Stimulated activated CD8-positive, alpha-beta memory T cell treated with anti-CD3 and anti-CD28 coated beads, Interleukin-2, amount 100 ng/mL, for 1 hour (primary cell): ENCODE measurements at places on chromosomes 13 and 19.

- DNase-seq, result no peak
These were observed 1.9 kb downstream of the SAFB start for GRCh38 chr19:5624741-5625278.

DNA sequence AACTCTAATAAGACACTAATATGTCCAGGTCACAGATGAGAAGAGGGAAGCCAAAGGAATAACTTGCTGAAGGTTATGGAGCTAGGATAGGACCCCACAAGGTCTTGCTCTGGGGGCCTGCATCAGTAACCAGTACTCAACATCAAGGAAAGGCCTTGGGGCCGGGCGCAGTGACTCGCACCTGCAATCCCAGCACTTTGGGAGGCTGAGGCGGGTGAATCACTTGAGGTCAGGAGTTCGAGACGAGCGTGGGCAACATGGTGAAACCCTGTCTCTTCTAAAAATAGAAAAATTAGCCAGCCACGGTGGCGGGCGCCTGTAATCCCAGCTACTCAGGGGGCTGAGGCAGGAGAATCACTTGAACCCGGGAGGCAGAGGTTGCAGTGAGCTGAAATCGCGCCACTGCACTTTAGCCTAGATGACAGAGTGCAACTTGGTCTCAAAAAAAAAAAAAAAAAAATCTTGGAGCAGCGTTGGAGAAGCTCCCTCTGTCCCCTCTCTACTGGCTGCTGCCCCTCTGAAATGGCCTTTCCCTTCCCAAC is 1.8 kb downstream of the LONP1 start:
- no peak for DNase-seq

- no peak for DNase-seq
These were observed 15.7 kb downstream of the TJP3 start for GRCh38 chr19:3723883-3724282.

DNA sequence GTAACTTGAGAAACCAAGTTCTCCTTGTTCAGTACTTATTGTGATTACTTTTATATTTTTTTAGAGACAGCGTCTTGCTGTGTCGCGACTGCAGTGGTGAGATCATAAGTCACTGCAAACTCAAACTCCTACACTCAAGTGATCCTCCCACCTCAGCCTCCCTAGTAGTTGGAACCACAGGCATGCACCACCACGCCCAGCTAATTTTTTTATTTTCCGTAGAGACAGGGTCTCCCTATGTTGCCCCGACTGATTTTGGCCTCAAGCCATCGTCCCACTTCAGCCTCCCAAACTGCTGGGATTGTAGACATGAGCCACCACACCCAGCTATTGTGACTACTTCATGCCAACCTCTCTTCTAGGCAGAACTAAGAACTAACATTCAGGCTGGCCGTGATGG is 8.3 kb downstream of the C19orf53 start:
- no peak for DNase-seq

- no peak for DNase-seq
These were observed 900.2 kb downstream of the DIAPH3 start for GRCh38 chr13:59263531-59263930.

- no peak for DNase-seq
These were observed 28.0 kb downstream of the CYP4F2 start for GRCh38 chr19:15869873-15870272.

GRCh38 chr13:101596803-101597202 is 144.3 kb downstream of the ITGBL1 start:
- DNase-seq, result no peak

DNA sequence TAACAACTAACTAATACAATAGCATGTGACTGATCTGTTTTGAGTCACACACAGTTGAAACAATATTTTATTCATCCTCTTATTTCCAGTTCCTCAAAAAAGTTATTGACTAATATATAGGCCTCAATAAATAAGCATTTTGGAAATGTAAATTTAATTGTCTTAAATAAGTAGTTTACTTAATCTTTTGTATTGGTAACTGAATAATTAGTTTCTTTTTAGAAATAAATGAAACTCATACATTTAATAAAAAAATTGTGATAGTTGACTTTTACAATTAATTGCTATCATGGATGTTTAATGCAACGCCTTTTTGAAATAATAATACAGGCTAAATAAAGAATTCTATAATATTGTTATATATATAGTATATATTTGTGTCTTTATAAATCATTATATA is 500.8 kb upstream of the PCDH20 start:
- no peak for DNase-seq
